CD4-positive, CD25-positive, alpha-beta regulatory T cell (primary cell): ENCODE measurements at places on chromosomes 1 and 21.

DNA sequence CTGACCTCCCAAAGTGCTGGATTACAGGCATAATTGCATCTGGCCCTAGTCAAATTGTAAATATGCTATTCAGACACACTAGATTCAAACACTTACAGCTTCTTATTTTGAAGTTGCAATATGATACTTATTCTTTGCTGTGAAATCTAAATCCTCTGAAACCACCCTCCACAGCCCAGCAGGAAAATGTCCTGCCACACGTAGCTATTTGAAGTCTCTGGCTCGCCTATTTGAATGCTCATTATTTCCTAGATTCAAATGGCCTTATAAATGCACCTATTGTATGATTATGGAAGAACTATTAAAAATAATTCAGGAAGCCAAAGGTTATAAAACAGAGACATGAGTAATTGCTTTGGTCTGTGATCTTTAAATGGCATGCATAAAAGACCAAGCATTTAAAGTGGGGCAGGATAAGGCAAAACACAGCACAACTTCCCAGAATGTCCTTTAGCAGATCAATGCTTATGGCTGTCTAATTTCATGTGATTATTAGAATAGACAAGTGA, 26.6 kb upstream of the FBXO28 start:
- no peak for DNase-seq

DNA sequence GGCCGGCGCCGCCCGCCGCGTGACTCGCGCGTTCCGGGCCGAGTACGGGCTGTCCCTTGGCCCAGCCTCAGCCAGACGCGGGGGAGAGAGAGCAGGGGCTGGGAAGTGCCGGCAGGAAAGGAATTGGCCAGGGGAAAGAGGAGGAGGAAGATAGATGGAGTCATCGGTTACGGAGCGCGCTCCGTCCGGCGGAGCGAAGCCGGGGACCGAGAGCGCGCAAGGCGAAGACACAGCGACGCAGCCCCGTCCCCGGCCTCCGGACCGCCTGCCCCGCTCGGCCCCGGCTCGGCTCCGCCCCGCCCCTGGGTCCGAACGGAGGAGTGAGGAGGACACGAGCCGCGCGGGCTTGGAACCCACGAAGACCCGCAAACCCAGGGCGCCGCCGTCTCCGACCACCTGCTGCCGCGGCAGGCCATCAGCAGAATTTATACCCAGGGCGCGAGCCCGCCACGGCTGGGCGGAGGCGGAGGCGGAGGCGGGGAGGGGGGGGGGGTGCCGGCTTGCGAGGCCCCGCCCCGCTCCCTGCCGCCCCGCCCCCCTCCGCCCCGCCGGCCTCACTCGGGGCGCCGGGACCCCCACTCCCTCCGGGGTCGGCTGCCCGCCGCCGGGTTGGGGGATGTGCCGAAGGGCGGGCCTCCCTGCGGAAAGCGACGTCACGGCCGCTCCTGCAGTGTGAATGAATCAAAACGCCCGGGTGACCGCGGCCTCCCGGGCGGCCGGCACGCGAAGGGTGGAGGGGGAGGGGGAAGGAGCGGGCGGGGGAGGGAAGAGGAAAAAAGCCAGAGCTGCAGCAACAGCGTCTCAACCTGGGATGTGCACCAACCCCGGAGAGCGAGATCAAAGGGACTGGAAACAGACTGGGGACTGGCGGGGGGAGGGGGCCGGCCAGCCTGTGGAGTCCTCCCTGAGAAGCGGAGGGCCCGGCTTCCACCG, at the start of gene LHX4:
LHX4 (plus strand) TSS at position 782 of the 933 bp plus-strand sequence. CDS start 266 bp downstream, outside the sequence.
- DNase-seq = no peak

GRCh38 chr1:243407284-243408018, 151.6 kb downstream of the SDCCAG8 start:
- DNase-seq = no peak

DNA sequence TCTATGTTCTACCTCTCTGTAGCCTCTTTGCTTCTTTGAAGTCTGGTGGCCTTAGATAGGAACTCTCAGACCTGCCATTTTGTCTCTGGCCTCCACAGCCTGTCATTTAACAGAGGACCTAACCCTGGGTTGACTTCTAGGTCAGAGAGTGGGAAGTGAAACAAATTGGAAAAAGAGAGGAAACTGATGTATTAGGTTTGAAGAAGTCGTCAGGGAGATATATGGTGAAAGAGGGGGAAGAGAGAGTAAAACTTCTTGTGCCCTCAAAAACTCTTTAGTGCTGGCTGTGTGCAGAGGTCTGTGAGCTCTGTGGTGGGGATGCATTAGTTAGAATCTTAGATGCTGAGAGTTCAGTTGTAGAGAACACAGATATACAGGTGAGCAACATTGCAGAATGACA, 30.2 kb upstream of the CD1D start:
- DNase-seq = no peak

- DNase-seq = no peak
Observed at GRCh38 chr1:151809290-151809984, 4.2 kb upstream of the LINGO4 start.

GRCh38 chr1:242569867-242570266, 45.4 kb upstream of the PLD5 start:
- DNase-seq = no peak

- DNase-seq = peak; percentile 37
Observed at GRCh38 chr1:173205146-173206051, 1.7 kb downstream of the TNFSF4 start.

DNA sequence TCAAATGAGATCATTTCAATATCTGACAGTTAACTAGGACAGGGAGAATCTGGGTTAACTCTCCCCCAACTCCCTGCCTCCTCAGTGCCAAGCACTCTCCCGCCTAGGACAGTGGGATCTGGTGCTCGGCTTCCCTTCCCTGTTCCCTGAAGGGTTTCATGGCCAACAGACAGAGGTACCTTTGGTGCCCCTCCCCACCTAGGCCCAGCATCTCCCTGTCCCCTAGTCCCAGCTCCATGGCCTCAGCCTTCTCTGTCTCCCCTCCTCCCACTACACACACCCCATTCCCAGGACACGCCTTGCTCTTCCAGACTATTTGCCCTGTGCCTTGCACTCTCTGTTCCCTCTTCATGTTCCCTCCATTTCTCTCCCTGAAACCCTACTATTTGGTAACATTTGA, 77.1 kb downstream of the CD247 start:
- no peak for DNase-seq

- no peak for DNase-seq
Observed at GRCh38 chr21:39796466-39796865, 51.5 kb downstream of the IGSF5 start.

DNA sequence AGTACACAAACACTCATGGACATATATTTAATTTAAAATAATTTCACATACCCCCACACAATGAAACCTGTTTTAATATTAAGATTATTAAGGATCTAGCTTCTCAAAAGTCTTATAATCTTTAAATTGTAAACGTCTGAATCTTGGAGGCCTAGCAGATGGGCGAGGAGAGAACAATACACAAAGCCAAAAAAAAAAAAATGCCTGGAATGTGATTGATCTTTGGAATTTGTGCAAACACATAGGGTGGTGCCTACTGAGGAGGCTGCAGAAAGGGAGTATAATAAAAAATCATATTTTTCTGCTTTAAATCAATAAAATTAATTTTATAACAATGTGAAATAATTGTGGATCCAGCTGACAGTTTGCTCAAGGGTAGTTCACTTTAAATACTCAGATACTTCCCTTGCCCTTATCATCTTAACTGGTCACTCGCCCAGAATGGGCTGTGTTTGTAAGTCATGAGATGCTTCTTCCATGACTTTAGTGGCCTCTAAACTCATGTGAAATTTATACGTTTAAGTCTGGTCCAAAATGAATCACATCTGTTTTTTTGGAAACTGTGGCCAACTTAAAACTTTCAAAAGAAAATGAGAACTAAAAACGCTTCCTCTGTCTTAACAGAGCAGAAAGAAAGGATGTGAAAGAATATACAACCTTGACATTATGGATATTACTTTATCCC, 802.8 kb upstream of the CXADR start:
- no peak for DNase-seq

DNA sequence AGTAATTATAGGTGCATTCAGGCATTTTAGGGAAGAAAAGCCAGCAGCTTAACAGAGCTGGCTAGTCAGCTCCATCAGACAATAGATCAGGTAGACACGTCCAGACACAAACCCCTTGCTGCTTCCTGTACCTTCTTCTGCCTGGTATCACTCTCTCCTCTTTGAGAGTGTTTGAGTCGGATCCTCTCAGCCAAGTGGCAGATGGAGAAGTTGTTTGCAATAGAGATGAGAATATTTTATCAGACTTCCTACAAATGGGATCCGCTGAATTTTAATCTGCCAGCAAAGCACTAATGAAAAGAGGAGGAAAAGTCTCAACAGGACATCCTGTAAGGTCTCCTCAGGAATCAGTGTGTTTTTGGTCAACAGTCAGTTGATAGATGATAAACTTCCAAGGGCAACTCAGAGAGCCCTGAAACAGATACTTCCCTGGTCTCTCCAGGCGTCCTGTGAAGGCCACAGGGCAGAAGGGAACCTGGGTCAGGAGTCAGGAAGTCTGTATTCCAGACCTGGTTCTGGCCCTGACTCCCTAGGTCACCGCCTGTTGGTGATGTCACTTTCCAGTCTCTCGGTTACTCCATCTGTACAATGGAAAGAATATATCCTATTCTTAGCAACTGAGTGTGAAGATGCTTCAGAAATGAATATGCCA, 62.1 kb upstream of the PROX1 start:
- no peak for DNase-seq

GRCh38 chr1:77467021-77467595, 185.3 kb downstream of the AK5 start:
- DNase-seq = no peak

DNA sequence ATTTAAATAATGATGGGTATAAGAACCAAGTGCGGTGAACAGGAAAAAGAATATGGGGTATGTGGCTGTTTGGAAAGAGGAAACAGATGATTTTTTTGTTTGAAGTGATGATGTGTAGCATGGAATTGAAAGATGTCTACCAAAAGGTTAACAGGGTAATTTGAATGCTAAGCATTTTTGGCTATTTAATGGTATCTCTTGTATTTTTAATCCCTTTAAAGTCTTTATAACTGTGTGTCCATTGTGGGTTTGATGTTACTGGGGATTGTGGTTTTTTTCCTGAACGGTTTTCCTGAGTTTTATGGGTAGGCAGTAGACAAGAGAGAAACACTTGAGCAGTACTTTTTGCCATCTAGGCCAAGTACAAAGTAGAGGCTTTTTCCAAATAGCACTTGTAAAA, 63.2 kb downstream of the PRDM2 start:
- DNase-seq = no peak

- peak; percentile 35 for DNase-seq
Observed at GRCh38 chr1:16612332-16613172, 812 bp downstream of the NBPF1 start.

- DNase-seq = peak; percentile 38
Observed at GRCh38 chr1:37513795-37514349, 694 bp downstream of the MEAF6 start.

GRCh38 chr1:241310451-241310850, 46.6 kb downstream of the RGS7 start:
- no peak for DNase-seq

- no peak for DNase-seq
Observed at GRCh38 chr21:34724857-34725195, 56.0 kb downstream of the CLIC6 start.

- DNase-seq = no peak
Observed at GRCh38 chr1:63799820-63800219, 26.0 kb downstream of the ROR1 start.

DNA sequence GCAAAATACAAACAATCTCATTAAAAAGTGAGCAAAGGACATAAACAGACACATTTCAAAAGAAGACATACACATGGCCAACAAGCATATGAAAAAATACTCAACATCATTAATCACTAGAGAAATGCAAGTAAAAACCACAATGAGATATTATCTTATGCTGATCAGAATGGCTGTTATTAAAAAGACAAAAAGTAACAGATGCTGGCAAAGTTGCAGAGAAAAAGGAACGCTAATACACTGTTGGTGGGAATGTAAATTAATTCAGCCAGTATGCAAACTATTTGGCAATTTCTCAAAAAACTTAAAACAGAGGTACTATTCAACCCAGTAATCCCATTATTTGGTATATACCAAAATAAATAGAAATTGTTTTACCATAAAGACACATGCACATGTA, 32.2 kb upstream of the TNFSF18 start:
- DNase-seq = no peak

DNA sequence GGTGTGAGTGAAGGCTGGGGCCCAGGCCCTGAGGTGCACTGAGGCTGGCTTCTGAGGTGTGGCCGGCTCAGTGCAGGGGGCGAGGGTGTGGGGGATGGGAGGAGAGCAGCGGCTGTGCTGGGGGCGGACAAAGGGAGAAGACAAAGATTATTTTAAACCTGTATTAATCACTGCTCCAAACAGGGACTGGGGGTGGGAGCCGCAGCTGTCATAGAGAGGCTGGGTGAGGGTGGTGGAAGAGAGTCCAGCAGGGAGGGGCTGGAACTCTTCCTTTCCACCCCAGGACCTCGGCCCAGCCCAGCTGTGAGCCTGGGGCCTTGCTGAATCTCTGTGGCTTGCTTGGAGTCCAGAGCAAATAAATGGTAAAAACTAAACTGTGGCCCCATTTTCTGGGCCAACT, 106.9 kb downstream of the KCND3 start:
- DNase-seq = no peak

GRCh38 chr1:202850593-202851362, 38.2 kb downstream of the RABIF start:
- DNase-seq = no peak

GRCh38 chr1:44705470-44705869, 25.5 kb downstream of the RNU5D-1 start:
- DNase-seq = no peak

DNA sequence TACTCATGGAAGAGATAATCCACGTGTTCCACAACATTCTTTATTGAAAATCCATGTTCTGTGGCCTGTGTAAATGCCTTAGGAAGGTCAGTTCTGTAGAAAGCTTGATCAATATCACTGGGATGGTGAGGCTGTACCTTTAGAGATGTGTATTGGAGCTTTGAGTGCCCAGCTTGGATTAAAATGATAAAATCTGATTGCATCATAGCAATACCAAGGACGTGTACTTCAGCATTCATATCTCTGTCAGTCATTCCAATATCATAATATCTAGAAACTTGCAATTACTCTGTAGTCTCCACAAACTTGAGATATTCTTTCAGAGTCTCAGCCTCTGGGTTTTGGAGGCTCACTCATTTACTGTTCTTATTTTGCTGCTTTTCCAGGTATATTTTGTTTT, 31.6 kb downstream of the IFI44 start:
- no peak for DNase-seq

GRCh38 chr1:37989361-37989930, 376 bp downstream of the SF3A3 start:
- DNase-seq = peak; percentile 30
